ENCODE measurements at places on chromosomes 3 and 15.

- no peak for DNase-seq
Observed at GRCh38 chr15:81725590-81725989, 320.2 kb downstream of the MEX3B start.

DNA sequence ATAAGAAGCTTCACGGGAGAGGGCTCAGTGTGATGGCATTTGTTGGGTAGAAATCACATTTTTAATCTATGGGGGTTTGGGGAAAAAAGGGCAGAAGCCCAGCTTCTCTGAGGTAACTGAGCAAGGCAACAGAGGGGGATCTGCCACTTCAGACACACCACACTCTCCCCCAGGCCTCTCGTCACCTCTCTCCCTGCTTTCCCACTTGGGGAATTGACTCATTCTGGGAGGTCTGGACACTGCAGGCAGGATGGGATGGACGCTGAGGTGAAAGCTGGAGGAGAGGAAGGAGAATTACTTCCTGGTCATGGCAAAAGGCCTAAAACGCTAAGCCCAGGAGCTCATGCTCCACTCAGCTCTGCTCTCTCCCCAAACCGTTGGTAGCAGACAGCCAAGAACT is 33.2 kb downstream of the MYO5C start:
- no peak for DNase-seq

- no peak for DNase-seq
Observed at GRCh38 chr15:54517366-54517765, 539.1 kb downstream of the UNC13C start.

DNA sequence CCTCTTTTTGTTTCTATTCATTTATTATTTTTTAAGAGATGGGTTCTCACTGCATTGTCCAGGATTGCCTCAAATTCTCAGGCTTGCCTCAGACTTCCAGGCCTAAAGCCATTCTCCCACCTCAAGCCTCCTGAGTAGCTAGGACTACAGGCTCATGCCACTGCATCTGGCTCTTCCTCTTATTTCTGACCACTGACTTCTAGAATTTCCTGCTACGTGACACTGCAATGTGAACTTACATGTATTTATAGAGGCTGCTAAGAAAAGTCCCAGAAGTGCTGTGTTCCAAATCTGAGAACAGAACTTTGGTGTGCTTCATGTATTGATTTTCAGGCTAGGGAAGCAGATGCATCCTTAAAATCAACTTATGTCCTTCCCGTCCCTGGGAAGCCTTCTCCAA is 407.4 kb downstream of the RSL24D1 start:
- no peak for DNase-seq

- no peak for DNase-seq
Observed at GRCh38 chr15:27091270-27091940, 120.4 kb downstream of the GABRG3 start.

DNA sequence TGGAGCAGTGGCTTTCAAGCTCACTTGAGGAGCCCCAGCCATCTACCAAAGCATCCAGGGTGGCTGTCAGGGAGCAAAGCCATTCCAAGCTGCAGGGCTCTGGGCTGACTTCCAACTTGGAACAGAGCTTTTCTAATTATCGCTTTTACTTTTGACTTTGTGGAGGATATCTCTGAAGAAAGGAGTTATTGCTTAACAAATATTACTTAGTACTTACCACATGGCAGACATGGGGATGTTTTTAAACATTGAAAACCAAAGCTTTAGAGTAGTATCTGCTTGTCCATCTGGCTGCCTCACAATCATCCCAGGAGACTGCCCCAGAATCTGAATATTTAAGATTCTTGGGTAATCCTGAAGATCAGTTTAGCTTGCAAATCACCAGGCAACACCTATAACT is 8.9 kb downstream of the TAGLN3 start:
- DNase-seq: no peak

DNA sequence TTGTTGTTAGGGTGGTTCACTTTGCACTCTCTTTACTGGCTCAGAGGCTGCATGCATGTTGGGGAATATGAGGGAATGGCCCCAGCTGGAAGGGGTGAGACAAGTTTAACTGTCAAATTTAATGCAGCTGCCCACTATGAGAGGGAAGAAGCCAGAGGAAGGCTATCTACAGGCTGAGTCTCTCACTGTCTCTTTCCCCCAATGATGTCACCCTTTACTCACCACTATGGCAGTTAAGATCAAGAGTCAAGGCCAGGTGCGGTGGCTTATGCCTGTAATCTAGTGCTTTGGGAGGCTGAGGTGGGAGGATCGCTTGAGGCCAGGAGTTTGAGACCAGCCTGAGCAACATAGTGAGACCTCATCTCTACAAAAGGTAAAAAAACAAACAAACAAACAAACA is 12.2 kb upstream of the RBMS3 start:
- DNase-seq: no peak

Data from stimulated activated CD4-positive, alpha-beta T cell treated with anti-CD3 and anti-CD28 coated beads, Interleukin-12 subunit alpha, Interleukin-12 subunit beta, amount 100 ng/mL, for 48 hours (primary cell).